ENCODE measurements at places on chromosomes 6 and 20. TPM values are rescaled to one million over a fixed set of nuclear protein-coding genes. Genes with fewer than 3 reads are reported as not detected.
A peak's percentile ranks its signal among the peaks of the same experiment; 100 is the strongest.

GRCh38 chr20:57464642-57465211, 60.2 kb downstream of the CTCFL start:
- peaks cover 4% of the 10 kb centered on the region for H3K4me1 ChIP-seq
- no peak overlapping the region for H3K4me3 ChIP-seq
- no peak for DNase-seq
- H3K27ac ChIP-seq, result no peak overlapping the region

GRCh38 chr6:165220045-165220444, 89.4 kb downstream of the C6orf118 start:
- DNase-seq, result no peak
- no peaks in the 10 kb centered on the region for H3K36me3 ChIP-seq
- H3K4me1 ChIP-seq, result no peaks in the 10 kb centered on the region

ZDHHC14 gene
- 9.1 TPM for total RNA-seq

- no peaks in the 10 kb centered on the region for H3K36me3 ChIP-seq
- no peak within 1 kb of the TSS for H3K27ac ChIP-seq
- no peak within 1 kb of the TSS for H3K4me3 ChIP-seq
- peaks cover 9% of the 10 kb centered on the region for H3K27me3 ChIP-seq
- DNase-seq, result no peak
These were observed at the start of gene LY6G6D for GRCh38 chr6:31715022-31715958. LY6G6D (plus strand) TSS chr6:31715348; CDS start chr6:31715356, 8 bp downstream.

DNA sequence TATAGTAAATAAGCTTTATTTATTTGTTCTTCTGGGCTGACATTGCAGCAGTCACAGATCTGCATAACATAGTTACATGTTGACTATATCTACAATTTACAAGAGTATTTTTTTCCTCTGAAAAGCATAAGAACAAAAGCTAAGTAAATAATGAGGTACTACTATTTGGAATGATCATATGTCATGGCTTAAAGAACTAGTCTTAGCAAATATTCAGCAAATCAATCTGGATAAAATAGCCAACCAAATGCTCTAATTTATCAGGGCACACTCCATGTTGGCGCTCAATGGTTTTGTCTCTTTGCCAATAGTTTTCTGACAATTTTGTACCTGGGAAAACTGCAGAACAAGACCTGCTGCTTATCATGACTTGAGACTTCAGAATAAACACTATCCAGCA, 233.4 kb upstream of the RIN2 start:
- no peaks in the 10 kb centered on the region for H3K4me1 ChIP-seq
- H3K27me3 ChIP-seq, result no peaks in the 10 kb centered on the region
- no peak overlapping the region for H3K27ac ChIP-seq
- H3K36me3 ChIP-seq, result no peaks in the 10 kb centered on the region
- DNase-seq, result no peak

GRCh38 chr20:12875510-12875909, 133.3 kb upstream of the SPTLC3 start:
- H3K27me3 ChIP-seq, result peaks cover 7% of the 10 kb centered on the region
- H3K4me3 ChIP-seq, result no peak overlapping the region
- no peaks in the 10 kb centered on the region for H3K4me1 ChIP-seq
- H3K27ac ChIP-seq, result no peak overlapping the region
- DNase-seq, result no peak
- no peaks in the 10 kb centered on the region for H3K36me3 ChIP-seq

- H3K36me3 ChIP-seq, result peaks cover 38% of the 10 kb centered on the region
- H3K4me3 ChIP-seq, result no peak overlapping the region
- no peak overlapping the region for H3K27ac ChIP-seq
- H3K4me1 ChIP-seq, result peaks cover 69% of the 10 kb centered on the region
These were observed 11.9 kb downstream of the MDFI start for GRCh38 chr6:41650120-41650519.

GRCh38 chr6:45115696-45116095, 212.4 kb upstream of the RUNX2 start:
- H3K36me3 ChIP-seq, result no peaks in the 10 kb centered on the region
- H3K27me3 ChIP-seq, result no peaks in the 10 kb centered on the region
- no peak overlapping the region for H3K4me3 ChIP-seq
- peaks cover 20% of the 10 kb centered on the region for H3K4me1 ChIP-seq

- H3K4me3 ChIP-seq, result no peak overlapping the region
- no peaks in the 10 kb centered on the region for H3K36me3 ChIP-seq
- peak overlapping the region; percentile 18 for H3K27ac ChIP-seq
- DNase-seq, result no peak
These were observed 30.6 kb upstream of the PIM1 start for GRCh38 chr6:37139230-37139962.

PTGIS gene
- total RNA-seq, result 67.6 TPM

RHAG gene
- total RNA-seq, result not detected

GRCh38 chr20:48822879-48823385, 4.9 kb downstream of the PREX1 start:
- peaks cover 5% of the 10 kb centered on the region for H3K36me3 ChIP-seq
- no peak overlapping the region for H3K27ac ChIP-seq
- DNase-seq, result no peak
- H3K4me3 ChIP-seq, result no peak overlapping the region
- H3K27me3 ChIP-seq, result no peaks in the 10 kb centered on the region

- H3K27me3 ChIP-seq, result no peaks in the 10 kb centered on the region
- no peak overlapping the region for H3K4me3 ChIP-seq
- peaks cover 14% of the 10 kb centered on the region for H3K36me3 ChIP-seq
- DNase-seq, result no peak
- H3K27ac ChIP-seq, result no peak overlapping the region
- peaks cover 9% of the 10 kb centered on the region for H3K4me1 ChIP-seq
These were observed 85.2 kb downstream of the CHD6 start for GRCh38 chr20:41532935-41533334.

DEFB124 gene
- not detected for total RNA-seq

OPN5 gene
- total RNA-seq, result not detected

DNA sequence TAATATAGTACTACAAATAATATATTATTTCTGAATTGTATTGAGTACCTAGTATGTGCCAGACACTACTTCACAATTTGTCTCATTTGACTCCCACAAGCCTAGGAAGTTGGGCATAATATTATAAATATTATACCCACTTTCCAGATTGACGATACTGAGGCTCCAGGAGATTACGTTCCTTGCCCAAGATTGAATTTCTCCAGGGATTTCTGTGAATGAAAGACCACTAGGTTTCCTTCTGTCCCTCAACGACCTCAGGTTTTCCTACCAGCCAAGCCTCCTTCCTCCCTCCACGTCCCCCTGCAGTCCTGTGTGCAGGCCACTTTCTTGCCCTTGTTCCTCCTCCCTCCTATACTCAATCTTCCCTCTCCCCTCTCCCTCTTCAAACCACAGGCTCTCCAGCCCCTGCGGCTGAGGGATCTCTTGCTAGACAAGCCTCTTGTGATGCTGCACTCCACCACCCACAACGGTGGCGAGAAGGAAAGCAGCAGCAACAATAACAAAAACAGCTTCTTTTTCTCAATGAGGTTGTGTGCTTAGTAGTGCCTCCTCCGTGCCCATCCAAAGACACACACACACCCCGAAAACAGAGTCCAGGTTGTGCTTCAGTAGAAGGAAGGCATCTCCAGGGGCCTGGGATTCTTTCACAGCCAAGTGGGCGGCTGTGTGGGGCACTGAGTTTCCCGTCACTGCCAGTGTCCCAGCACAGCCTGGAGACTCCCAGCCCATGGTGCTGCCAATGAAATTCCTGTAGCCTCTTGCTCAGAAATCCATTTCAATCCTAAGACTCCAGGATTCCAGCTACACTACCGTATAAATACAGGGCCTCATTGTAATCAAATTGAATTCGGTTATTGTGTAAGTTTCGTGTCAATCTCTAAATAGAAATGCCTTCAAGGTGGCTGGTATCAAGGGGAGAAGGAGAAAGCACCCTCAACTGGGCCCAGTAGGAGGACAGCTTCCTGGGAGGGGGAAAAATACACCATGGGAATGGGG, 94.4 kb downstream of the NCR2 start:
- H3K4me3 ChIP-seq, result no peak overlapping the region
- H3K27me3 ChIP-seq, result no peaks in the 10 kb centered on the region
- peak overlapping the region; percentile 35 for H3K27ac ChIP-seq
- no peaks in the 10 kb centered on the region for H3K36me3 ChIP-seq

PSMB1 gene
- total RNA-seq, result 139 TPM

PTPRK gene
- total RNA-seq, result 130 TPM

Measured in osteocyte (in vitro differentiated cells).